T-helper 2 cell treated with Interferon-gamma antibody and Interleukin-4, amounts not matched to agents 5 μg/mL and 100 μg/mL, for 36 hours (primary cell): ENCODE measurements at places on chromosomes 2 and 18.

GRCh38 chr2:225797394-225797793, 397.9 kb downstream of the NYAP2 start:
- DNase-seq = no peak

DNA sequence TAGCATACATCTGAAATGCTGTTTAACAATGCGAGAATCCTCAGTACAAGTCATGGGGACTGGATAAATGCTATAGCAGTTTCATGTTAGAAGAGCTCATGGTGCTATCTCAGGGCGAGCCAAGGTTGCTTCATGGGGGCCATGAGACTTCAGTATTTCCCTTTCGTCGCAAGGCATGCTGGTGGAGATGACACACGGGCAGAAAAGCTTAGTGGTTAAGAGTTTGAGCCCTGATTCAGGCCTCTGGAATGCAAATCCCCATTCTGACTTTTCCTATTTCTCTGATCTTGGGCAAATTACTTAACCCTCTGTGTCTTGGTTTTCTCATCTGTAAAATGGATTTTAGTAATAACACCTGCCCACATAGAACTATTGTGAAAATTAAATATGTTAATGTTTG, 57.4 kb upstream of the EPHA4 start:
- no peak for DNase-seq

DNA sequence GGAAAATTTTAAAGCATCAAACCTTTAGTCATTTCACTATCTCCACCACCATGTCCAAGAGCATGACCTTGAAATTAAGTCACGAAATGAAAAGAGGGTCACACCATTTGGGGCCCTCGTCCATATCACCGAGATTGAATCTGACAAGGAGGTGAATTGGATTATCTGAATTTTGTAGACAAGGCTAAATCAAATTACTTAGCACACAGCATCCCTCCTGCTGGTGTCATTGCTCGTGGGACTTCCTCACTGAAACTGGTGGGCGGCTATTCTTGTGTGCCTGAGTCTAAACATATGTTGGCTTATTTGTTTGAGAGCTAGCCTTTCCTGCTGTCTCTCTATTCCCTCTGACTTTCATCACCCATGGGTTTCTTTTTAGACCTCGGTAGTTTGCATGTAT, 64.6 kb upstream of the CNGA3 start:
- no peak for DNase-seq

DNA sequence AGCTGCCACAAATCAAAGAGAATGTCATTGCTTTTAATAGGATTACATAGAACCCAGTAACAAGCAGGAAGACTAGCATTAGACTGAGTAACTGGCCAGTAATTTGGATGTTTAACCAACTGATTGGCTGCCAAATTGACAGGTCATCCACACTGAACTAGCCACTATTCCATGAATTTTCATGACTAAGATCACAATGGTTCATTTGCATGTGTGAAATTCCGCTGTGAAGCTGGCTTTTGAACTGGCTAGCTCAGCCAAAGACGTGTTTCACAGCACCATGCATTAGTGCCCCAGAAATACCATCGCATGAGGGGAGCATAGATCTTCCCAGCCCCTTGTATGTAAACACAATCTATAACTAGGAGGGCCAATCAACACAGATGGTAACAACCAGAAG, 649.8 kb downstream of the ARHGAP15 start:
- no peak for DNase-seq

- no peak for DNase-seq
Measured at GRCh38 chr2:173238385-173238784, 116.3 kb upstream of the CDCA7 start.

GRCh38 chr2:177633111-177633510, 240.5 kb downstream of the AGPS start:
- no peak for DNase-seq
